ENCODE measurements at places on chromosomes 16 and 17.

- no peak for DNase-seq
Measured at GRCh38 chr17:40347319-40348135, 17.0 kb downstream of the GJD3 start.

DNA sequence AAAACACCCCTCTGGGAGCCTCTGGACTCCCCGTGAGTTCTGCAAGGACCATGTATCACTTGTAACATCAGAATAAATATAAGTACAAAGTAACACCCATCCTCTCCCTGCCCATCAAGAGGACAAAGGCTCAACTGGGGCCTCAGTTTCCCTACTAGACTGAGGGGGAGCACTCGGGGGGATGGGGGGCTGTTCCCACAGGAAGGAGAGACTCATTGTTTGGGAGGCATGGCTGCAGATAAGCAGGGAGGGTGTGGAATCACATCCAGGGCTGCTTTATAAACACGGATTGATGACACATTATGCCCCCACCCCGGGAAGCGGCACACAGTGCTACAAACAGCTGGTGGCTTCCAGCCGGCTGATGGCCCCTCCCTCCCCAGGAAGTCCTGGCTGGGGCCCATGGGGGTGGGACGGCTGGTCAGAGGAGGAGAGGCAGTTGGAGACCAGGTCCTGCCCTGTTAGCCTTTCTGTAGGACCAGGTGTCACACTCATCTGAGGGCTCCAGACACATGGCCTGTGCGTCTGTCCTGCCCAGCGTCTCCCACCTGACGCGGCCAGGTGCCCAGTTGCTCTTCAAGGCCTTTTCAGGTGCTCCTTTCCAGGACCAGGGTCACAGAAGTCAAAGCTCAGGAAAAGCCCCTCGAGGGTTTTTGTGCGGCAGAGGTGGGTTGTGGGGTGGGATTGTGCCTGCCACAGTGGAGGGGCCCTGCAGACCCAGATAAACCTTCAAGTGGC, 1.3 kb upstream of the MPG start:
- no peak for DNase-seq

DNA sequence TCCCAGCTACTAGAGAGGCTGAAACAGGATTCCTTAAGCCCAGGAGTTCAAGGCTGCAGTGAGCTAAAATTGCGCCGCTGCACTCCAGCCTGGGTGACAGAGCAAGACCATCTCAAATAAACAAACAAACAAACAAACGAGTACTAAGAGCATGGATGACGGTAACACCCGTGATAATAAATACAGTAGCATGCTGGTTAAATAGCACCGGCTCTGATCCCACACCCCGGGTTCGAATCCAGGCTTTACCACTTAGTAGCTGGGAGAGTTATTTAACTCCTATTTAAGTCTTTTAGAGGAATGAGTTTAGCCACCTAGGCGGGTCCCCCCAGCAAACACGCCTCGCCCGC, 301 bp upstream of the METTL22 start:
- no peak for DNase-seq

DNA sequence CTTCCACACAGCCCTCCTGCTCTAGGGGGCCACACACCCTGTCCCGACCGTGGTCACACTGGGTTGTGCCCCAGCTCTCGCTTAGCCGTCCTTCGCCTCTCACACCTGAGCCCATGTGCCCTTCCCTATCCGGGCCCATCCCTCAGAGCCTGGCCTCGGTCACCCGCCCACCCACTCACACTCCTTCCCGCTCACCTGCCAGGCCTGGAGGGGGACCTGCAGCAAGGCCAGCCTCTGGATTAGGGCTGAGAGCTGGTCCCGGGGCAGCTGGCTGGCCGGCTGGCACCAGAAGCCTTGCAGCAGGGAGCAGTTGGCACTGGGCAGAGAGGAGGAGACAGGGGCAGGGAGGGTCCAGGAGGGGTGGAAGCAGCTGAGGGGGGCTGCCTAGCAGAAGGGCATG, 9.7 kb downstream of the RPUSD1 start:
- no peak for DNase-seq

GRCh38 chr17:17359271-17359670, 56.1 kb downstream of the NT5M start:
- DNase-seq: no peak

- no peak for DNase-seq
Measured at GRCh38 chr17:8063761-8064534, 23.6 kb downstream of the ALOX12B start.

DNA sequence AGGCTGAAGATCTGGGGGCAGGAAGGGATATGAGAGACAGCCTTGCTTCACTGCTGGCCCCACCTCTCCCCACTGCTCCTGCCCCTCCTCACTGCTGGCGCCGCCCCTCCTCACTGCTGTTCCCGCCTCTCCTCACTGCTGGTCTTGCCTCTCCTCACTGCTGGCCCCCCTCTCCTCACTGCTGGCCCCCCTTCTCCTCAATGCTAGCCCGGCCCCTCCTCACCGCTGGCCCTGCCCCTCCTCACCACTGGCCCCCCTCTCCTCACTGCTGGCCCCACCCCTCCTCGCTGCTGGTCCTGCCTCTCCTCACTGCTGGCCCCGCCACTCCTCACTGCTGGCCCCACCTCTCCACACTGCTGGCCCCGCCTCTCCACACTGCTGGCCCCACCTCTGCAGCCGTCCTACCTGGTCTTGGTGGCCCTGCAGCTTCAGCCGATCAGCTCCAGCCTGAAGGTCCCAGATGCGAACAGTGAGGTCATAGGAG, 9.5 kb upstream of the PAM16 start:
- DNase-seq: no peak

- DNase-seq: no peak
Measured at GRCh38 chr16:81592353-81592866, 147.8 kb downstream of the CMIP start.

DNA sequence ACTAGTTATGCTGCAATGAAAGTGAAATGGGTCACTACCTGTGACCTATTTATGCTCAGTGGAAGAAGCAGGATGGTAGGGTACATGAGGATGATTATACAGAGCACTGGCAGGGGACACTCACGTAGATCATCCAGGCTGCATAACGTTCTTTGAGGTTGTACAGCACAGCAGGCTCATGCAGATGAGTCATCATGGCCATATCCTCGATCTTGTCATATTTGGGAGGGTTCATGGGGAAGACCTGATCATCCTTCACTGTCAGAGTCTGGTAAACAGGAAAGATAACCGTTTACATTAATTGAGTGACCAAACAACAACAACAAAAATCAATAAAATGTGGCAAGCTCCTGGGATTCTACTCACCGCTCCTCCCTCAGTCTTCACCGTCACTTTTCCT, 2.1 kb downstream of the MYH2 start:
- DNase-seq: no peak

GRCh38 chr16:20675488-20676267, 21.8 kb downstream of the ACSM1 start:
- no peak for DNase-seq

Measured in dorsolateral prefrontal cortex (tissue), 122 donors.